NCI-H2227 treated with DMSO at 0.1 percent for 48 hours (cell line): ENCODE measurements at places on chromosomes 1 and 21.

DNA sequence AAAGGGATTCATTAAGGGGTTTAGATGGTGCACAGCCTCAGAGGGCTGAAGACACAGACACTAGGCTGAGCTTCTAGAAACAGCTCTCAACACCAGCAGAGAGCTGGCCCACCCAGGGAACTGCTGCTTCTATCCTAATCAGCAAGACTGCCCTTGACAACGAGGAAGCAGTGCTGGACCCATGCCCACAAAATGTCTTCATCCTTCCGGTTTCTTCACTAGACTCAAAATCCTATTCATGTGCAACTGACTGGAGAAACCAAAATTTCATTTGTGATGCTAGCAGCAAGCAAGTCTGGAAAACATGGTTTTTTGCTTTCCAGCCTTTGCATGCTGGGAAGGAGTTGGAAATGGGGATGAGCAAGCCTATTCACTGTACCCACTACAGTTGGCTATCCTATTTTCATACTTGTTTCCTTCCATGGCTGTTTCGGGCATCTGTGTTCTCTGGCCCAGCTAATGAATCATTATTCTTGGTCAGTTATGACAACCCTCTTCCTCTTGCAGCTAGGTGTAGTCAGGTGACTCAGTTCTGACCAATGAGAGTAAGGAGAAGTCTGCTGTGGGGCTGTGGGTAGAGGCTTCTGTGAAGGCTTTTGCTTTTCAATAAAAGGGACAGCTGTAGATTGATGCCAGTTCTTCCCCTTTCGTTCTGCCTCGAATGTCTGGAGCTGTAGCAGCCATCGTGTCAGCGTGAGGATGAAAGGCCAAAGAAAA, 14.6 kb upstream of the TMEM61 start:
- no peak for DNase-seq

DNA sequence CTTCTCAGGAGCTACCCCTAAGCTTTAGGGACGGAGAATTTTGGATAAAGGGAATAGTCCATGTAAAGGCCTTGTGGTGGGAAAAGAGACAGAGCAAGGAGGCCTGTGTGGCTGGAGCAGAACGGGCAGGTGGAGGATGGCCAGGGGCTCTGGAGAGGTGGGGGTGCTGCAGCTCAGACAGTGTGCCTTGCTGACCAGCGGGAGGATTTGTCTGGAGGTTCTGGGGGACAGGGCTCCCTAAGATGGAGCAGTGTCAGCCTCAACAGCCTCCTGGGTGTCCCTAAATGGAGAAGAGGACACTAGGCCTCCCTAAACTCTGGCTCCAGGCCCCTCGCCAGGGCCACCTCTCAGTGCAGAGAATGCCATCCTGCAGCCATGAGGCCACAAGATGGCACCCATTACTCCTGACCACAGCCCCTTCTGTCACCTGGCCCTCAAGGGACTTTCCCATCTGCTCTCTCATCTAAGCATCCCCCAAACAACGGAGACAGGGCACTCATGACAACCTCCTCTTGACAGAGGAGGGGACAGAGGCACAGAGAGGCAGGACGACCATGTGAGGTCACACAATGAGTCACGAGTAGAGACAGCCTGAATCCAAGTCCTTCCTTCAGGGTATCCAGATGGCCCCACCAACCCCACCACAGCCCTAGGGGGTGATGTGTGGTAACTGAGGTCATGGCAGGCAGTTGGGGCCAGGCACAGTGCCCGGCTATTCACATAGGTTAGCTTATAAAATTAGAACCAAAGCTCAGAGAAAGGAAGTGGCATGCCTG, 94.7 kb downstream of the DMRTB1 start:
- DNase-seq = no peak

- DNase-seq = no peak
Observed at GRCh38 chr1:25673456-25673855, 56.9 kb downstream of the MAN1C1 start.

DNA sequence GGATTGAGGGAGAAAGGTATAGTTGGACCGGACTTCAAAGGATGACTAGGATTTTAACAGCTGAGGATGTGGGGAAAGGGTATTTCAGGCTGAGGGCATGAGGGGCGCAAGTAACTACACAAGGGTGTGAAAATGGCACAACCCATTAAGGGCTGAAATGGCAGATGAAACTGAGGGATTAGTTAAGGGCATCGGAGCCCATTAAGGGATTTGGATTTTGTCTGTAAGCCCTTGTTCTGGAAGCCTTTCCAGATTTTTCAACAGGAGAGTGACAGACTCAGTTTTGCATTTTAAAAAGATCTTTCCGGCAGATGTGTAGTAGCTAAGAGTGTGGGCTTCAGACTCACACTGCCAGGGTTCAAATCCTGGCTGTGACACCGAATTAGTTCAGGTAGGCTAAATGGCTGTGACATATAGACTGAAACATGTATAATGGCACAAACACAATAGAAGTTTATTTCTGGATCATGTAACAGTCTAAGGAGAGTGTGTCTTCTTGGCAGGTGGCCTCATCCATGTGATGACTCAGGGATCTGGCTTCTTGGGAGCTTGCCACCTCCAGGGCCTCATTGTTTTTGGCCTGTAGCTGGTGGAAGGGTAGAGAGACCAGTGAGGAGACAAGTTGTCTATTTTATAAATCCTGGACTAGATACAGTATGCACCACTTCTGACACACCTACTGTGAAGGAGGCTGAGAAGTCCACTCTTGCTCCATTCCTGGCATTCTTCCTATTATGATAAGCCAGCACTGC, 49.6 kb downstream of the UBE2T start:
- no peak for DNase-seq

DNA sequence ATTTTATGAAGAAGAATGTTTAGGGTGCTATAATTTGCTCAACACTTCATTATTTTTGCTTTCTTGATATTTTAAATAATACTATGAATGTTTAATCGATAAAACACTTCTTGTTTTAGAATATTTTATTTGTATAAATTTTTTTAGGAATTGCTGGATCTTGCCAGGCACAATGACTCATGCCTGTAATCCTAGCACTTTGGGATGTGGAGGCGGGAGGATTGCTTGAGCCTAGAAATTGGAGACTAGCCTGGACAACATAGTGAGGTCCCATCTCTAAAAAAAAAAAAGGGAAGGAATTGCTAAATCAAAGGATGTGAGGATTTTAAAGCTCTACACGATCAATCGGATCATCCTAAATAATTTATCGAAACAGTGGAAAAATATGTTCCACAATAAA, 17.6 kb downstream of the RNF11 start:
- DNase-seq = no peak

GRCh38 chr1:88685259-88685620, 1.2 kb downstream of the PKN2 start:
- DNase-seq = no peak

- DNase-seq = no peak
Observed at GRCh38 chr1:99456536-99456935, 189.4 kb upstream of the PALMD start.

- DNase-seq = no peak
Observed at GRCh38 chr1:228898582-228898992, 163.3 kb downstream of the RHOU start.

DNA sequence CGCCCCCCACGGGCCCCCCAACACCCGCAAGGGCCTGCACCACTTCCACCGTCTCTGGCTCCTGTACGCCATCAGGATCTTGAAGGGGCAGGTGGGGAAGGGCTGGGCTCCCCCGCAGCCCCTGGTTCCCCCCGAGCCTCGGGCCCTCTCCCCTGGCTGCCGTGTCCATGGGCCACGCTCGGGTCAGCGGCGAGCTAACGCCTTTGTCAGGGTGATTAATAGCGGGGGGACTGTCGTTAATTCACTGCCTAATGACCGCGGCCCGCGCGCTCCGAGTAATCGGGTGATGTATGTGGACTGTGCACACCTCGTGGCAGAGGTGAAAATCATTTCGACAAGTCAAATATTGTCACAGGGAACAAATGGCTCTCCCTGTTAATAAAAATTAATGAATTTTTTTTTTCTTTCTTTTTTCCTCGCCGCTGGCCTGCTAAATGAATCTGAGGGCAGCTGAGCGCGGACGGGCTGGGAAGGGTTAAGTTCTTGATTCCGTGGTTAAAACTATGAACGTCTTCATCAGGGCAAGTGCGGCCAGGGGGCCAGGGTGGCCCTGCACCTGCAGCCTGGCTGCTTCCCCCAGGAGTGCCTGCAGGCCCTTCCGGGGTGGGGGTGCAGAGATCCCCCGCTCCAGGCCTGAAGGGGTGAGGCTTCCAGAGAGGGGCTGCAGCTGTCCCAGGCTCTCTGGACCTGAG, 100.8 kb downstream of the PRDM16 start:
- no peak for DNase-seq
